ENCODE measurements at places on chromosomes 16 and 17. TPM values are rescaled to one million over a fixed set of nuclear protein-coding genes. Genes with fewer than 3 reads are reported as not detected.

Gene ZG16B
- 39.0 TPM for total RNA-seq

GRCh38 chr17:77085926-77086432 is 54.8 kb upstream of the SEC14L1 start:
- no peak for DNase-seq

GRCh38 chr16:63904930-63905329 is 1216.9 kb downstream of the CDH11 start:
- DNase-seq, result no peak

Gene GRIN2A
- total RNA-seq, result 1.2 TPM

Gene SERPINF2
- total RNA-seq, result 0.73 TPM

DNA sequence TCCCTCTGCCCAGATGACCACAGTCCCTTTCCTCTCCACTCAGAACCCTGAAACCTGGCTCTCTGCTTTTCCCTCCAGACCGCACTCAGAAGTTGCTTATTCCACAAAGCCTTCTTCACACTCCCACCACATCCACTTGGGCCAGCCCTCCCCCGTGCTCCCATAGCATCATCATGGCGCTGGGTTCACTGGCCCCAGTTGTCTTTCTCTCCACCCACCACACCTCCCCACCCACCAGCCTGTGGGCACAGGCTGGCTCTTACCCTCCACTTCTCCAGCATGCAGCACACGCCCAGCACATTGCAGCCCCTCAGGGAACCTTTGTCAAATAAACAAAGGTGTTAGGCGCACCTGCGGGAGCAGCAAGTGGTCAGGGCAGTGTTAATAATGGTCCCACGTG is 130.0 kb downstream of the KATNIP start:
- DNase-seq, result no peak

DNA sequence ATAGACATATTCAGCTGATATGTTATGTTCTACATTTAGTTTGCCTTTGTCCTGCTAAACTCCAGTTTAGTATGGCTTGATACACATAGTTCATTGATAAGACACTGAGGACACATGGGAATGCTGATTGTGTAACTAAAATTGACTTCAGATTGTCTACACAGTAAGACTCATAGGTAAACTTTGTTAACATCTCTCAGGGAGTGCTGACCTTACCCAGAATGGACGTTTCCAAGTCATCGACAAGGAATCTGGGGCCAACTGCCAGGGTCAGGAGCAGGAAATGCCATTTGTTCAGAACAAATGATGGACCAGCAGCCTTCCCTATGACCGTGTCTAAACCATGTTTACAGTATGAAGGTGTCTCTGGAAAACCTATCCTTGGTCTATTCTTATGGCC is 58.7 kb downstream of the DYNLRB2 start:
- DNase-seq, result no peak

DNA sequence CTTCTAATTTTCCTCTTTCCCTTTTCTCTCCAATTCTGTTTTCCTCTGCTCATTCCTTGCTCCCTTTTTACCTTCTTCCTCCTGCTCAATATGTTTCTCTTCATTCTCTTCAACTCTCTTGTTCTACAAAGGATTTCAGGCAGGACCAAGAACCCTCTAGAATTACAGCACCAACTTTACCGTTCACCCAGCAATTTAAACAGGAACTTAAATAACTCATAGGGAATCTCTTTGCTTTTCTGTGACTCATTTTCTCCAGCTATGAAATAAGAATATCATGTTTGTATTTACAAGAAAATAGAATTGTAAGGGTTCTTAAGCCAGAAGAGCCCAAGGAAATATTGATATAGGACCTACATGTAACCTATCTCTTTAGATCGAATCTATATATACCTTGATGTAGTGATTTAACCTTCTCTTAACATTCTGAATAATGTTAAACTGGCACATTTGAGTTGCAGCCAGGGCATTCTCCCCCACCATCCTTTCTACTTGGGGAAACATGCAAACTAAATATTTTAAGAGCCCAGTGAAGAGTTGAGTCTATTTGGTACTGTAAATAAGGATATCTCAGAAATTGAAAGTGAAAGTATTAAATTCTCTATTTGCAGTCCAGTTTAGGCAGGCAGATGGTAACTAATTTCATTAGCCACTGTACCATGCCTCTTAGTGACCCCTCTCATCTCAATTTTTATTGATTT is 137.0 kb downstream of the ANKFN1 start:
- no peak for DNase-seq

Gene OTOA
- not detected for total RNA-seq

DNA sequence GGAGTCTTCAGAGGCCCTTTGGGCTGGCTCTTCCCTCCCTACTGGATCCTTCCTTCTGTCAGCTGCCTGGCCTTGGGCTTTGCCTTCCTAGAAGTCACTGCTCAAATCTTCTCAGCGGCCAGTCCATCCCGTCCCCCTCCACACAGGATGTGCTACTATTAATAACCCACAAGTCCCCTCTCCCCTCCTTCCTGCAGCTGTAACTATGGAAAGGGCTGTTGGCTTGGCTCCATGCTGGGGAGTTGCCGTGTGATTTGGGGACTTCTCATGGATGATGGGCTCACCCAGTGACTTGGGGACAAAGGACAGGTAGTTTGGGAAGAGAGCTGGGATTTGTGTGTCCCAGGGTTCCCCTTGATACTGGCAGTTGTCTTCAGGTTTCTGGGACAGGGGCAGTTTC is 19.4 kb downstream of the TMEM94 start:
- no peak for DNase-seq

Gene HOXB13
- total RNA-seq, result not detected

GRCh38 chr16:85677383-85677967 is 11.3 kb downstream of the GINS2 start:
- DNase-seq, result no peak

Gene GAS2L2
- not detected for total RNA-seq

- DNase-seq, result no peak
Observed at GRCh38 chr16:82874672-82875071, 247.9 kb downstream of the CDH13 start.

Gene C17orf78
- not detected for total RNA-seq

DNA sequence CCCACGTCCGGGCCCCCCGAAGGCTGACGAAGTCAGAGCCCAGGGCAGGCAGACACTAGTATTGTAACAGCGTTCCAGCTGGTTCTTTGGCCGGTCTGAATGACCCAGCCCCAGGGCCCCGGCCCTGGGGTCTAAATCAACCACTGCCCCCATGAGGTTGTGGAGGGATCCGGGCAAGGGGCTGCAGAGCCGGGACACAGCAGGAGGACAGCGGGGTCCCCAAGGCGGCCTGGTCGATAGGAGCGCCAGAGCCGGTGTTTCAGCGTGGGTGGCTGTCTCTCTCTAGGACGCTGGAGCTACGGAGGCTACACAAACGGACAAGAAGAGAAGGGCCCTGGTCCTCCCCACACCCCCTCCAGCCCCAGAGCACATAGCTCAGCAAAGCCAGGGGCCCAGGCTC is 101.8 kb downstream of the RBFOX3 start:
- no peak for DNase-seq

DNA sequence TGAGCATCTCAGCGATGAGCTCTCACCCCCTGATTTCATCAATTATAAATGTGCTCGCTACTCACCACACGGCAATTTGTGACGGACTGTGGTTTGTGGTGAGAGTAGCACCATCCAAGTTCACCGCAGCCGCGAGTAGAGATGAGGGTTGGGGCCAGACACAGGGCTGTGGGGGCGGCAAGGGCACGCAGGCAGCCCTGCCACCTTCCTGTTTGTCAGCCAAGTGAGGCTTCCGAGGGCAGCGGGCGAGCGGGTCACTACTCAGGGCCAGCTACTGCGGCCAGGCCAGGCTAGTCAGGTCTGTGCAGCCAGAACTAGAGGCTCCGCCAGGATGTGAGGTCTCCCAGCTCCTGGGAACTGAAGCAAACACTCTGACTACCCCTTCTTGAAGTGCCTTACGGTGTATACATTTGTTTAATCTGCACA is 39.6 kb upstream of the MEOX1 start:
- DNase-seq, result peak; percentile 28

Gene CENPX
- total RNA-seq, result 22.0 TPM

GRCh38 chr17:19830061-19830460 is 37.7 kb downstream of the ULK2 start:
- no peak for DNase-seq

Gene CRISPLD2
- 127 TPM for total RNA-seq

- DNase-seq, result no peak
Observed at GRCh38 chr17:61289408-61290385, 109.9 kb upstream of the TBX2 start.

Gene RNF166
- 31.9 TPM for total RNA-seq

Gene HP
- not detected for total RNA-seq

Gene MPP2
- 0.89 TPM for total RNA-seq

Gene CDH3
- total RNA-seq, result not detected

DNA sequence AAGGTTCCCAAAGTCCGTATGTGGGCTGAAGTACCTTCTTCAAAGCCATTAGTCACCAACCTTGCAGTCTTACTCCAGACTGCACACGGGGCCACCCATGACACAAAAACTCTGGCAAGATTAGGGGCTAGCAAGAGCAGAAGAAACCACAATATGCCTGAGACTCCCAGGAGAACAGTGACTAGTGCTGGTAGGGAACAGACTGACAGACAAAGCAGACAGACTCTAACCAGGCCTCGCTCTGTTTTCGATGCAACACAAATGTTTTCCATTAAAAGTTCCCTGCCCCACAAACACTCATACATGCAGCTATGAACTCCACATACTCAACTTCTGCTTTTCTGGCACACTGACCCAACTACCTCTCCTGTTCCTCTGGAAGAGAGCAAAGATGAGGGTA is 102.2 kb downstream of the HIC1 start:
- no peak for DNase-seq

Measured in stomach (tissue), 19 donors.